Glutamatergic neuron (in vitro differentiated cells): ENCODE measurements at places on chromosomes 12 and 14. TPM values are rescaled to one million over a fixed set of nuclear protein-coding genes. Genes with fewer than 3 reads are reported as not detected.

DNA sequence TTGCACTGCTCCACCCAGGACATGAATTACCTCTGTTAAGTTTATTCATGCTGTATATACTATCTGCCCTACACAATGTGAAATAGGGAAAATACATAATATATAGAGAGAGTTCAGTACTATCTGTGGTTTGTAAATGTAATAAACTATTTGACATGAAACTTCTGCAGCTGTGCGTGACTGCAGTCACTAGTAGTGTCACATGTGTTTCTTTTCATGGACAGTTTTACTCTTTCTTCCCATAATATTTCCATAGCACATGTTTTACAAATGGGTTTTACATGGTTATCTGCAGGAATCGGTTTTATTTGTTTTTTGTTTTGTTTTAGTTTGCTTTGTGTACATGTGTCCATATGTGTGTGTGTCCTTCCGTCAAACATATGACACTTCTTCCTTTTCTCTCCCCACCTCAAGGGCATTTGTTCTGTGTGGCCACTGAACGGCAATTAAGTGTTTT, 1644.1 kb upstream of the FLRT2 start:
- DNase-seq: no peak
- H3K36me3 ChIP-seq: no peaks in the 10 kb centered on the region
- H3K27me3 ChIP-seq: no peaks in the 10 kb centered on the region
- peaks cover 6% of the 10 kb centered on the region for H3K4me1 ChIP-seq
- H3K4me3 ChIP-seq: no peak overlapping the region

DNA sequence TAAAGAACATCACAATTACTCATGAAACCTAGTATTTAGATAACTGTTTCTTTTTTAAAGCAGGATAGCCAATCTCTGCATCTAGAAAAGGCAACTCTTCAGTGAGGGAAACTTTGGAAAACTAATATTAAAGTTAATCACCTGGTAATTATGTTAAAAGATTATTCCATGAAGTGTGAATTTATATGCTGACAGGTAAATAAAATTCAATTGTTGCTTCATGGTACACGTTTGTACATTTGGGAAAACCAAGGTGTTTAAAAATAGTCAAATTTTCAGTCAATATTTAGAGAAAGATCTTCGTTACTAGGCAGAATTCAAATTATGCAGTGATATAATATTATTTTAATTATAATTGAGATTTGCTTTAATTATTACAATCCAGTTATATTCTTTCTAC, 100.1 kb upstream of the LRFN5 start:
- H3K36me3 ChIP-seq: no peaks in the 10 kb centered on the region
- H3K4me1 ChIP-seq: peaks cover 6% of the 10 kb centered on the region
- DNase-seq: no peak
- no peak overlapping the region for H3K4me3 ChIP-seq
- H3K27me3 ChIP-seq: no peaks in the 10 kb centered on the region
- no peak overlapping the region for H3K27ac ChIP-seq

DNA sequence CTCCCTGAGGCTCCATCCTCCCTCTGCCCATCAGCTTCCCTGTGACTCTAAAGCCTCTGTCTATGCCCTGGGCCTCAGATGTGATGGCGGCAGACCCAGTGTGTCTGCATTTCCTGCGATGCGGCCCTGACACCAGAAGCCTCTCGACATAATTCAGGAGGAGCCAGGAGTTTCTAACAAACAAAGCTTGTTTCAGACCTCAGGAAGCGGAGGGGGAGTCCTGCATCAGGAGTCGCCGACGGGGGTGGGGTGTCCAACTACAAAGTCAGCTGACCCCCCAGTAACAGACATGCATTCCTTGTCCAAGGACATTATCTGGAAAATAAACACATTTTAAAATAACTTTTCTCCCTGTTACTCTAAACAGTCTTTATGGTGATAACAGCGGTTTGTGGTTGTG, 167.5 kb downstream of the DPF3 start:
- peaks cover 4% of the 10 kb centered on the region for H3K27me3 ChIP-seq
- no peak overlapping the region for H3K27ac ChIP-seq
- peaks cover 8% of the 10 kb centered on the region for H3K36me3 ChIP-seq
- H3K4me1 ChIP-seq: no peaks in the 10 kb centered on the region

GRCh38 chr12:93237235-93237915, 140.3 kb upstream of the NUDT4 start:
- no peak overlapping the region for H3K27ac ChIP-seq
- H3K4me3 ChIP-seq: no peak overlapping the region
- no peaks in the 10 kb centered on the region for H3K4me1 ChIP-seq

DNA sequence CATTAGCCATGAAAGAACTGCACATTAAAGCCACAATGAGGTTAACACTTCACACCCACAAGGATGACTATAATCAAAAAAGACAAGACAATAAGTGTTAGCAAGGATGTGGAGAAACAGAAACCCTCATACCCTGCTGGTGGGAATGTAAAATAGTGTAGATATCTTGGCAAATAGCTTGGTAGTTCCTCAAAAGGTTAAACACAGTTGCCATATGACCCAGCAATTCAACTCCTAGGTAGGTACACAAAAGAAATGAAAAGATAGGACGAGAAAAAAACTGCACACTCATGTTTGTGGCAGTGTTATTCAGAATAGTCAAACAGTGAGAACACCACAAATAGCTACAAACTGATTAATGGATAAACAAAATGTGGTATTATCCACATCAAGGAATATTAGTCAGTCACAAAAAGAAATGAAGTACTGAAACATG, 93.5 kb downstream of the ATXN2 start:
- no peak overlapping the region for H3K4me3 ChIP-seq
- peaks cover 9% of the 10 kb centered on the region for H3K36me3 ChIP-seq
- DNase-seq: no peak
- peaks cover 5% of the 10 kb centered on the region for H3K27me3 ChIP-seq
- peak overlapping the region; percentile 43 for H3K27ac ChIP-seq
- H3K4me1 ChIP-seq: peaks cover 16% of the 10 kb centered on the region

- H3K27ac ChIP-seq: peak overlapping the region; percentile 66
- peaks cover 4% of the 10 kb centered on the region for H3K27me3 ChIP-seq
- H3K4me3 ChIP-seq: no peak overlapping the region
- H3K36me3 ChIP-seq: no peaks in the 10 kb centered on the region
These were observed 27.0 kb upstream of the EID3 start for GRCh38 chr12:104276273-104277131.

DNA sequence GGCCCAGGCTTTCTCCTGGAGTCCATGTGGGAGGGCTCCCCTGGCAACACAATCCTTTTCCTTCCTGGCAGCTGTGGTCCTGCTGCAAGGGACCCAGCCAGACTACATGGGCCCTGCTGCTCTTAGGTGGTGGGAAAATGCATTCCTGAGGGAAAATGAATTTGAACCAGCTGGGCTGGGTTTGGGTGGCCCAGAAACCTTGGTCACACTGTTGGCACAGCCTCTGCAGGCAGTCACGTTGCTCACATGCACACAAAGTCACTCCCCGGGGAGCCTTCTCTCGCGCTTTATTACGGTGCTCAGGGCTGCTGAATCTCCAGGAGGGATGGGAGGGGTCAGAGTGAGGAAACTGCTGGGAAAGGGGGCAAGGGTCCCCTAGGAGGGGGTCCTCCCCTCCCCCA, 17.2 kb downstream of the PLEKHG3 start:
- peaks cover 41% of the 10 kb centered on the region for H3K4me1 ChIP-seq
- H3K4me3 ChIP-seq: no peak overlapping the region
- H3K36me3 ChIP-seq: no peaks in the 10 kb centered on the region
- no peak overlapping the region for H3K27ac ChIP-seq
- H3K27me3 ChIP-seq: peaks cover 30% of the 10 kb centered on the region
- DNase-seq: no peak

DNA sequence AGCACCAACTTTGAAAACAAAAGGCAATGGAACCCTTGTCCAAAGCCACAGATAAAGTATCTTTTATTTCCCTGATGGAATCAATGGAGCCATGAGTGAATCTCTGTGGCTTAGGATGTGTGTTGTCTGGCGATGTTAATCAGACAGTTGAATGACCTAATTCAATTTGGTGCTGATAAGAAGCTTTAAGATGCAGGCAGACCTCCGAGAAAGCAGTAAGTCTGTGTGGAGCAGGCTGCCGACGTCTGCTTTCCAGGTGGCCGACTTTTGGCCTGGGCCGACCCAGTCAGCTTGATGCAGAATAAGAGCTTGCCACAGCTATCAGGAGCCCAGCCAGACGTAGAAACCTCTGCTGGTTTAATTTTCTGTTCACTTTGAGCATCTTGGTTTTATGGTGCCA, 21.1 kb upstream of the TMEM132C start:
- H3K4me3 ChIP-seq: no peak overlapping the region
- peaks cover 2% of the 10 kb centered on the region for H3K27me3 ChIP-seq
- no peak for DNase-seq
- H3K27ac ChIP-seq: no peak overlapping the region

BDKRB2 gene
- 3.8 TPM for total RNA-seq
